ENCODE measurements at places on chromosomes 6 and 20.

GRCh38 chr20:18515973-18516372, 8.2 kb downstream of the SEC23B start:
- DNase-seq: no peak

GRCh38 chr20:61065853-61066252, 186.2 kb upstream of the CDH4 start:
- no peak for DNase-seq

DNA sequence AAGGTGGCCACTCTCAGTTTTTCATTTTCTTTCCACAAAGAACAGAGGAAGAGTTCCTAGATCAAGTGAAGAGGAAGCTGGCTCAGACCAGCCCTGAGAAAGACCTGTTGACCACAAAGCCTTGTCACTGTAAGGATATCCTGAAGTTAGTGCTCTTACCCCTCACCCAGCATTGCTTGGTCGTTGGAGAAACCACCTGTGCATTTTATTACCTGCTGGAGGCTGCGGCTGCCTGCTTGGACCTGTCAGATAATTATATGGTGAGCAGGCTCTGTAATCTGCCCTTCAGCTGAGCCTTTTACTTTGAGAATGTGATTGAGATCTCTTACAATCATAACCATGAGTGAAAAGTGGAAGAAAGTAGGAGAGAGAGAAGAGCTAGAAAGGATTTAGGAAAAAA, 21.9 kb downstream of the TREML1 start:
- DNase-seq: no peak

DNA sequence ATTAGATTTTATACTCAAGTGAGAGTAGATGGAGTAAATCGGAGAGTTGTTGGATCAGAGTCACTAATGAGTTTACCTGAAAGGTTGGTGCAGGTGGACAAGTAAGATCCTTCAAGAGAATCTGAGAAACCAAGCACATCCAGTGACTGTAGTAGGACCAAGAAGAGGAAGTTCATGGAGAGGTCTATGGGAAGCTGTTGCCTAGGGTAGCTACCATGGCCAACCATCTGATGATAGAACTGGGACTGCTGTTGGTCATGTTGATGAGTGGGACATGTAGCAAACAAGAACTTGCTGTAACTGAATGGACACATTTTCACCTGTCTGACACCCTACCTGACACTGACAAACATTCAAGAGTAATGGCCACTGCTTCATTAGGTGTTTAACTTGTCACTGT, 11.3 kb upstream of the ADGB start:
- no peak for DNase-seq

- DNase-seq: no peak
Measured at GRCh38 chr6:144248476-144249301, 36.4 kb upstream of the UTRN start.

- DNase-seq: no peak
Measured at GRCh38 chr6:1554141-1554475, 55.6 kb upstream of the FOXC1 start.

- DNase-seq: no peak
Measured at GRCh38 chr6:34524971-34525370, 31.2 kb downstream of the SPDEF start.

GRCh38 chr20:49344975-49345374, 67.1 kb upstream of the ZNFX1 start:
- DNase-seq: no peak

GRCh38 chr20:17538517-17539170, 7.5 kb upstream of the BFSP1 start:
- DNase-seq: no peak

GRCh38 chr6:15504581-15505350, 158.1 kb downstream of the DTNBP1 start:
- DNase-seq: no peak

- no peak for DNase-seq
Measured at GRCh38 chr6:44415873-44416502, 28.5 kb downstream of the CDC5L start.

- no peak for DNase-seq
Measured at GRCh38 chr6:144408161-144408560, 123.0 kb downstream of the UTRN start.

DNA sequence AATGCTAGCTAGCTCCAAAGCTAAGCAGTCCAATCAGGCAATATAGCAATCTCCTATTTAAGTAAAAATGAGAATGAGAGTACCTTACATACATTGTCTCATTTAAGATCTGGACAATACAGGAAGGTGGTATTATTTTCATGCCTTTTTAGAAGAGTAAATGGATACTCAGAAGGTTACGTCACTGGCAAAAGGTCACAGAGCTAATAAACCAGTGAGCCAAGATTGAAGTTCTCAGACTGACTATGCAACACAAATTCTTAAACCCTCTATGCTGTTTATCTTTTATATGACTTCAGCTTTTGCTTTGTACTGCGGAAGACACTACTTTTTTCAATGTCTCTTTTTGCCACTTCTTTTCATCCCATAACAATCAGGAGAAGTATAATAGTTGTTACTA, 135.2 kb upstream of the PRL start:
- DNase-seq: no peak

GRCh38 chr6:11278207-11278559, 45.7 kb upstream of the NEDD9 start:
- no peak for DNase-seq

DNA sequence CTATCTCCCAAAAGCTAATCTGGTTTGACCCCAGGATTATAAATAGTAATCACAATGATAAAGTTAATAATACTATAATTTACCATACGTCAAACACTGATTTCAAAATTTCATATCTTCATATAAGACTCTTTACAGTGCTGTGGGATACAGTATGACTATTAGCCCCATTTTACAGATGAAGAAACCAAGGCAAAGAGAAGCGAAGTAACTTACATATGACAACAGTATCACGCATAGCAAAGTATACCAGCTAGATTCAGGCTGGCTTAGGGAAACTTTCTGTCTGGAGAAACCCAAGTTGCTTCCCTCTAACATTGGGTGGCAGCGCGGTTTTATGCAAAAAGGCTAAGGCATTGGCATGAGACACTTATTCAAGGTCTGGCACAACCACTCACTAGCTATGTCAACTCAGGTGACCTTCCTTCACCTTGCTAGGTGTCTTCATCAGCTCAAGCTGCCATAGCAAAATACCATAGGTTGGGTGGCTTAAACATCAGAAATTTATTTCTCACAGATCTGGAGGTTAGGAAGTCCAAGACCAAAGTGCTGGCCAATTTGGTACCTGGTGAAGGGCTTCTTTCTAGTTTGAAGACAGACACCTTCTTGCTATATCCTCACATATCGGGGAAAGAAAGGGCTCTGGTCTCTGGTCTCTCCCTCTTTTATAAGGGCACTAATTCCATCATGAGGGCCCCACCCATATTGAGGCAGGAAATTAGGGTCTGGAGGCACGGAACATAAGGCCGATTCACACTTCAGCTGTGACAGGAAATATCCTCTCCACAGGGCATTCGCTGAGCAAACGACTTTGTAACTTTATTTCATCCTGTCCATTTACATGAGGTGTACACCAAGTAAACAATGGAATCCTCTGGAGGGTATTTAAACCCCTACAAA, 22.4 kb upstream of the UTRN start:
- DNase-seq: no peak

DNA sequence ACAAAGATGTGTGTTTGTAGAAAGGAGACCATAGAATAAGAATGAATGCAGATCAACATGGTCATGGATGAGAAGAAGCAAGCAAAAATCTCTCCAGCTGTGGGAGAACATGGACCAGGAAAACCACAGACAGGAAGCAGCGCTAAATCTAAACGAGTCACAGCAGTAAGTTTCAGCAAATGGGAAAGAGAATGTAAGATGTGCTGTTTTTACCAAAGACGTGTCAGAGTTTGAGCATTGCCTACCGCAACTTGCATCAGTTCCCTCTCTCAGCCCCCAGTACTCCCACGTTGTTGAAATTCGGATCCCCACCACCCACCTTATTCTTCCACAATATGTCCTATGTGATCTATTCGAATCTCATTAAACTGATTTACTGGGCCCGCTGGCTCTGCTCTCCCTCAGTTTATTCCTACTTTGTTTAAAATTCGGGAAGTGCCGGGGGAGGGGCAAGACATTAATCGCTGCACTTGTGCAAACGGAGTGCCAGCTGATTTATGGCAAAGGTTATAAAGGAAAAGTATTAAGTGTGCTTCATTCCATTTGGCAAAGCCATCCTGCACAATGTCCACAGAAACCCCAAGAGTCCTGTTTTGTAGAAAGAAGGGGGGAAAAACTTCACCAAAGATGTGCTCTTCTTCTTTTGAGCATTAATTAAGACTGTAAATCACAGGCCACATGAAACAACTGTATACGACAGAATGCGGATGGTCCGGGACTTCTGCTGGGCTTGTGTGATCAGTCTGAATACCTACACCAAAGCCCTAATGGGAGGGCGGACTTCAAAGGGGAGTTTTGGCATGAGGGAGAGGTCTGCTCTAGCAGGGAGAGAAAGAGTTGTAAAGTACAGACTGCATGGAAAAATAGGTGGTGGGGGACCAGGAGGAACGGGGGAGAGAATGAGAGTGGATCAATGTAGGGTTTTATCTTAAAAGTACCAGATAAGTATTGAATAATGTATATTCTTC, 59.1 kb upstream of the PRDM1 start:
- DNase-seq: no peak

DNA sequence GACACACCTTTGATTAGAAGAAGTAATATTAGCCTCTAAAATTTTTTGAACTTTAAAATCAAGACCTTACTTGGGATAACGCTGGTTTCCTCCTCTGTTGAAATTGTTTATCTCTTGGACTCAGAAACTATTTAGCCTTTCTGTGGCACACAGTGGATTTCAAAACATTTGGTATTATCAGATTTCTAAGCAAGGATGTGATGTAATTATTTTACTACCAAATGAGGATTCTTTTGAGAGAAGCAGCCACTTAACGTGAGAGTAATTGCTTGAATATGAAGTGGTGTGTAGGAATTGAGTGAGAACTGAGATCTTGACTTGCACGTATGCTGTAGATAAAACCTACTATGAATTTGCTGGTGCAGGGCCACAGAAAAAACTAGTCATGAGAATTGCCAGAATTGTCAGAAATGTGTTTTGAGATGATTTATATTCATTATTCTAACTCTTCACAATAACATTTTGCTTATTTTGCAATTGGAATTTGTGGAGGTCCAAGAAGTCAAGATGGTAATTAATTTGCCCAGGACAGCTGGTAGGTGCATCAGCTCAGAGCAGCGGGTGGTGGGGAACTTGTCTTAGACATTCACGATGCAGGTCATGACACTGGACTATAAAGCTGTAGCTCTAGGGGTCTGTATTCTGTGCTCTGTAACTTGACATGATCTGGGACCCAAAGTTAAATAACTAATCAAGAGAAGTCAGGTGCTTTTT, 53.4 kb downstream of the AKAP12 start:
- DNase-seq: no peak

DNA sequence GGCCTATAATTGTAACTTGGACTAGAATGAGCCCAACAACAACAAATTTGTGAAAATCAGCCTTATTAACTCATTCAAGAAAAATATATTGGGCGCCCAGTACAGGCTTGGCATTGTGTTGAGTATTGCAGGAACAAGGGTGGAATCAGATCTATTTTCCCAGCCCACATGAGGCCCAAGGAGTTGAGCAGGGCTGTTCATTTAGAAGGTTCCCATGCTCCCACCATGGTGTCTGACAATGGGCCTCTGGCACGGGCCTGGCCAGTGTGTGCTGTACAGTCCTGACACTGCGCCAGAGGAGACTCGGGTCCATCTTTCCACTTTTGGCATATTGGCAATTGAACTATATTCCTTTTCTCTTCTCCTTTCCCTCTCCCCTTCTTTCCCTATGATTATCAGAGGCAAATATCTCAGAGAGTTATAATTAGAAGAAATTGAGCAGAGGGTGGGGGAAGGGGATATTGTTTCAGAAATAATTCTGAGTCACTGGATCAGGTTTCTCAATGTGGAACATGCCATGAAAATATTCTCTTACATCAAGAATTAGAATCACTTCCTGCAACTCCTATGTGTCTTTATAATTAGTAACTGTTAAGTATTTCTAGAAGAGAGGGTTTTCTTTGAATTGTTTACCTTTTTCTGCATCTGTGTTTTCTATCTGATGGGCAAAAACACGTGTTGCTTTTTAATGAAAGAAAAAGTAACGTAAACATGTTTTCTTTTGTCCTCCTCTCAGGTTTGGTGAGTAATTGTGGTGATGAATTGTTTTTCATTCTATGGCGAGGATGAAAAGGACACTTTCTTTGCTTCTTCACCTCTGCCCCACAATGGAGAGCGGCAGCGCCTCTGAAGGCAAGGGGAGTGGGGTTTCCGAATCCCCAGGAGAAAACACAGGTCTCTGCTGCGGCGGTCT, 209.4 kb downstream of the FOXA2 start:
- DNase-seq: no peak

DNA sequence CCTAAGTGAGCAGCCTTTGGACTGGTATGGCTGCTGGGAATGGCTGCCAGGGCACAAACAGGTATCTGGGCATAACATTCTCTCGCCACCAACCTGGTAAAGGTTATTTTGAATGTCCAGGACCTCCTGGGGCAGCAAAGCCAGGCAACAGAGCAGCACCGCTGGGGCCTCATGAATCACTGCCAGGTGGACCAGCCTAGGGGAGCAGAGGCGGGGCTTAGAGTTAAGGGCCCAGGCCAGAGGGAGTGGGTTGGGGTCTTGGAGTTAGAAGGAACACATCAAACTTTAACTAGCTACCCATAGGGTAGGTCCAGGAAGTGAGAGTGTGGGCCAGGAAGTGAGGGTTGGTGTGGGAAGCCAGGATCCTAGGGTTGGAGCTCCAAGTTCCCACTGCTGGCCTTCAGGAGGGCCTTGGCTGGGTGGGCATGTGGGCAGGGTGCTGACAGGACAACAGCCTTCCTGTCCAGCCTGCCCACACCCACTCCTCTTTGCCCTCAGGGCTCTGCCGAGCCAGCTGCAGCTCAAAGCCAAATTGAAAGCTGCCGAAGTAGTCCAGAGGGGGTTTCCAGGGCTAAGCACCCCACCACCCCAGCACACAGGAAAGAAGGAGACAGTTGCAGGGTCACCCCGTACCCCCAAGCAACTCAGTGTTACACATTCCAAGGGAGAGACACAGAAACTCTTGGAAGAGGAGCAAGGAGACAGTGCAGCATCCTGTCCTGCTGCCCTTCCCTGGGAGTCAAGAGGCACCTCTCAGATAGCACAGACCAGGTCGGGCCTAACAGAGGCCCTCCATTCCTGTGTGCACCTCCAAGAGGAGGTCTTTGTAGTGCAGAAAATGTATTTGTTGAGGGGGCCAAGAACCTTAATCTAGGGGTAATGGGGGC, 2.6 kb downstream of the NFKBIE start:
- DNase-seq: no peak

- no peak for DNase-seq
Measured at GRCh38 chr6:109672175-109672574, 18.8 kb downstream of the AK9 start.

- DNase-seq: no peak
Measured at GRCh38 chr20:7090001-7090400, 322.5 kb downstream of the BMP2 start.

GRCh38 chr6:62971976-62972658, 239.2 kb upstream of the FKBP1C start:
- DNase-seq: no peak

- no peak for DNase-seq
Measured at GRCh38 chr6:35076997-35077712, 64.0 kb downstream of the TCP11 start.

DNA sequence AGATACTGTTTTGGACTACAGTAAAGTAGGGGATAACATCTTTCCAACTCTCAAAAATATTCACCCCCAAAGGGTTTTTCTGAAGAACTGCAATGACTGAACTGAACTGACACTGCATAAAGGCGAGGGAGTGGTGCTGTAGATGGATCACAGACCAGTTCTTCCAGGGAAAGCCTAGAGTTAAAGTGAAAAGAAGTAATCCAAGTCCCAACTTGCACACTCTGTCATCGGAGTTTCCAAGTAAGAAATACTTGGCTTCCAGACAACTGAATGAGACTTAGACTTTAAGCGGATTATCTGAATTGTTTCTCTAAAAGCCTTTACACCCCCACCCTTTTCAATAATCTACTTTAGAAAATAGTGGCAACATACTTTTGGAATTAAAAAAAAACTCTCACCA, 134.1 kb upstream of the PREP start:
- DNase-seq: no peak

All from stimulated activated CD4-positive, alpha-beta T cell treated with anti-CD3 and anti-CD28 coated beads, Interleukin-4, amount 100 ng/mL, for 4 hours (primary cell).